MCF 10A (cell line): ENCODE measurements at places on chromosomes 2 and 18. TPM values are rescaled to one million over a fixed set of nuclear protein-coding genes. Genes with fewer than 3 reads are reported as not detected.

- DNase-seq = no peak
These were observed 49.2 kb upstream of the TGIF1 start for GRCh38 chr18:3400567-3401296.

- peak; percentile 50 for DNase-seq
These were observed 221.9 kb upstream of the SETBP1 start for GRCh38 chr18:44458777-44459176.

DNA sequence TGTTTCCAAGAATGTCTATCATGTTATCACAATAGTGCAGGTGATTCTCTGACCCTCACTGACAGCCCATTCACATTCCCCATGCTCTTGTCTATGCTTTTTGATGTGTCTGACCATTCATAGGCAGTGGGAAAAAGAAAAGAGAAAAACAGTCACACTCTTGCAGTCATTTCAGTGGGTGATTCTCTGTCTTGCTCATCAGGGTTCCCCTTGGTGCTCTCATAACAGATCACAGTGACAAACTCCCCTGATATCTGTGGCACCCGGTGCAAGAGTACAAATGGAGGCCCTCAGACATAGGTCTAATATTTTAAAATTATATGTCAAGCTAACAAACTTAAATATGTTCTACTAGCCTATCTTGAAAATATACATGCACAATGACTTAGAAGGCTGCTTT lies 72.7 kb upstream of the PPP1CB start:
- no peak for DNase-seq

- DNase-seq = no peak
These were observed 153.8 kb downstream of the TTC32 start for GRCh38 chr2:19748073-19748375.

DNA sequence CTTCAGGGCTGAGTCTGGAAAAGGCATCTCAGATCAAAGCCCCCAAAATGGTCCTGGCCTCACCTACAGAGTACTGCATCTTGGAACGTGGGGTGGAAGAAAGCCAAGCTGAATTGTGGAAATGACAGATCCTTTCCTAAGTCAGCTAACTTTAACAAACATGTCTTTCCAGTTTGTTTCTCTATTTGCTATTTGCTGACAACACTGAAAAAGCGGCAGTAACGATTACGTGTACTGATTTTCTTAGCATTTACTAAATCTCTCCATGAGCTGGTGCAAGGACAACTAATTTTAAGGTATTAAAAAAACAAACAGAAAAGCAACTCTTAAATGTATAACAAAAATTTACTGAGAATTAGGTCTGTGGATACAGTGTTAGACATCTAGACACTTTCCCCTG lies 1.1 kb downstream of the HIBCH start:
- DNase-seq = no peak

GRCh38 chr2:113185664-113186432 lies 12.1 kb downstream of the PSD4 start:
- DNase-seq = peak; percentile 14

DNA sequence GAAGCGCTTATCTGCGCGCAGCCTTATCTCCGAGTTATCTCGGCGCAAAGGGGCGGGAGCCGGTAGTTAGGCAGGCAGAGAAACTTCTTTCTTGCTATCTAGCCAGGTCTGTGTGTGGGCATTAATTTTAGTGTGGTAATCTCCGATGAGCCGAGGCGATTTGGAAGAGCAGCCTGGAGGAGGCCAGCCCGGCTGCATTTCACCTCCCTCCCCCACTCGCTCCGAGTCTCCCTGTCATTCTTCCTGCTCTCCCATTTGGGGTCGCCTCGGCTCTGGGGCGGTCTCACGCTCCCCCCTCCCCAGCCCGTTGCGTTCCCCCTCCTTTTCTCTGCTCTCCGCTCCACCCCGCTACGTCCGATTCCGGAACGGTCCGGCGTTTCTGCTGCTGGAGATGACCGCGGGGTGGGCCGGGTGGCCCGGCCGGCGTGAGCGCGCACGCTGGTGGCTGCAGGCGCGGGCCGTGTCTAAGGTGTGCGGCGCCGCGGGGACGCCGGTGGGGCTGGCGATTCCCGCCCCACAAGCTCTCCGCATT lies 566 bp downstream of the GATA6 start:
- peak; percentile 51 for DNase-seq

- peak; percentile 92 for DNase-seq
These were observed 19.6 kb upstream of the CABLES1 start for GRCh38 chr18:23115683-23116096.

GRCh38 chr2:183291436-183291835 lies 167.2 kb downstream of the NUP35 start:
- DNase-seq = no peak

Gene TGIF1
- total RNA-seq = 161 and 172 TPM in 2 replicates

Gene SLC5A7
- total RNA-seq = not detected in 2 replicates

Gene LCT
- not detected in 2 replicates for total RNA-seq

Gene FARP2
- total RNA-seq = 31.7 and 32.6 TPM in 2 replicates

Gene AGXT
- total RNA-seq = not detected in 2 replicates

Gene APLF
- total RNA-seq = 4.0 TPM in 2 replicates

Gene UGT1A4
- total RNA-seq = 0.12 TPM in 1 of 2 replicates, not detected in the other

Gene RESP18
- total RNA-seq = not detected in 2 replicates

Gene SCYGR4
- not detected in 2 replicates for total RNA-seq

Gene EGR4
- 0.22 and 0.37 TPM in 2 replicates for total RNA-seq
